ENCODE measurements at places on chromosomes 1 and 21.

DNA sequence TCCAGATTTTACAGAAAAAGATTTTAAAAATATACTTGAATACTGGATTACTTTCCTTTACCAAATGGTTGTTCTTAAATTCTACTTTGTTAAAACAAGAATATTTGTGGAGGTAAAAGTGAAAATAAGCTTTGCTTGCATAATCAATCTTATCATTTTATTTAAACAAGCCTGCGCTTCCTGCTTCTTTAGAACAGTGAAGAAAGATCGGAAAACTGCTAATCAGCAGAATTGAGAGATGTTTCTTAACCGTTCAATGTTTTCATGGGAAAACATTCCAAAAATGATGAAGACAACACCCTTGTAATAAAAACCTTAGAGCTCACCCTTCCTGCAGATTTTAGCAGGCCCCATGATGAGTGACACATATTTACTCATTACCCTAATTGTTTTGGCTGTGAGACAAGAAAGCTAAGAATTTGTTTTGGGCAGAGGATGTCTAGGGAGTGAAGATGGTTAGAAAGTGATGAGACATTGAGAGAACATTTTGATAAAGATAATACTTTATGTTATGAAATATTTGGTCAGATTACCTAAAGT is 72.6 kb downstream of the TPR start:
- peak; percentile 21 for DNase-seq

- no peak for DNase-seq
Measured at GRCh38 chr1:57471995-57472394, 48.1 kb upstream of the DAB1 start.

DNA sequence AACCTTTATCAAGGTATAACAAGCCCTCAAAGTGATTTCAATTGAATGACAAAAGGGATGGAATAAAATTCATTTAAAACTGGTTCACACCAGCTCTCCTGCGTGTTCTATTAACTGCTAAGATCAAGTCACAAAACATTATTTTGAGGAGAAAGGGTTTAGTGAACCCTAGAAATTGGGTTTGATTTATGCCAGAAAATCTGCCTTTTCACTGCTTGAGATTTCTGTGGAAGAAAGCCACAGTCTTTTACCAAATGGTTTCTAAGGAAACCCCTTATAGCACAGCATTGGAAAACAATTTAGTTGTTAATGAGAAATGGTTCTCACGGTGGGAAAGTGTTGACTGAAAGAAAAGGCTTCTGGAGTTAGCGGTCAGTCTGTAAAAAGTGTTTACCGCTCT is 43.6 kb upstream of the DPH5 start:
- no peak for DNase-seq

- no peak for DNase-seq
Measured at GRCh38 chr1:169368406-169368769, 393 bp downstream of the BLZF1 start.

DNA sequence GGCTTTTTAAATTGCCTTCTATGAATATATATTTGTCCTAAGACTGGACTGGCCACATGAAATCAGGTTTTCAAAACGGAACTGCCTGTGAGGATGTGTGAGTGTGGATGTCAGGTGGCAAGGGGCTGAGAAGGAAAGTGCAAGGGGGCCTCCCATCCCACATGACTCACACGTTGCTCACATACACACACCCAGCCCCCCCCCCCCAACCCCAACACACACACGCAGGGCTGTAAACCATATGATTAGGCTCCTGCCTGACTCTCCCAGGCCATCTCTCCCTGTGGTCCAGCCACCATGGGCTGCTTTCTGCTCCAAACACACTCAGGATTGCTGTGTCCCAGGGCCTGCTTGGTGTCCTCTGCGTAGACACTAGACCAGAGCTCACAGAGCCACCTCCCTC is 22.4 kb downstream of the DEGS1 start:
- peak; percentile 65 for DNase-seq

DNA sequence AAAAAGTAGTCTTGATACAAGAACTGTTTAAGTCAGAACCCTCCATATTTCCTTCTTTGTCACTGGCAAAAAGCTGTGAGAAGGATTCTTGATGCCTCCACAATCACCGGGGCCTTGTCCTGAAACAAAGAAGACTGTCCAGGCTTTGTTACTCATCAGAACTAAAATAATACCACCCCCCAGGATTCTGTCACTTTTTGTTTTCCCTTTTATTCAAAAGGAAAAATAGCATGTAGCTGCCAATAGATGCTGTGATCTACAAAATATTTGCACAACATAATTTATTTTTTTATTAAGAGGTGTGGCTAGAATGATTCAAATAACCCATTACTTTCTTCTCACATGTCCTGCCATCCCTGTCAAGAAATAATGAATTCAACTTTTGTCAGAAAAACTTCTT is 173.7 kb downstream of the LYPLAL1 start:
- DNase-seq: peak; percentile 7

DNA sequence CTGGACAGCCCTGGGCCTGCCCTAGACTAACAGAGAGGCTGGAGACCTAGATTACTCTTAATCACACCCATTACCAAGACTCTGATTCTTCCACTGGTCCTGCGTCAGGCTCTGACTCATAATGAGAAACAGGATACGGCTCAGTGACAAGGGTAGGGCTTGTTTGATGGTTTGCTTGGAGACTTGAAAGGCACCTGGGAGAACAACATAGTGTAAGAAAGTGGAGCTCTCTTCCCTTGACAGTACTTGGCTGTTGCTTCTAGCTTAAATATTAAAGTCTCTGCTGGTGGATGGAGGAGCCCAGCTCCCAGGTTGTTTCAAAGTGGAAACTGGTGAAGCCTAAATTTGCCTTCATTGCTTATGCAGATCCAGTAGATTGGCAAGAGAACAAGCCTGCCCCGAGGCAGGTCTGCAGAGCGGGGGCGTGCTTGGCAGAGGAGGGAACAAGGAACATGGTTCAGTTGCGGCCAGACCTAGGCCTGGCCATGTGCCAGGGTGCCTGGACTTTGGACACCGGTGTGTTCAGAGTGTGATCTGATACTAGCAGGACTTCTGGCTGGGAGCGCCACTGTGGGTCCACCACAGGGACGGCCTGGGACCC is 480.6 kb downstream of the CAMTA1 start:
- peak; percentile 81 for DNase-seq

- DNase-seq: no peak
Measured at GRCh38 chr21:34073749-34074282, 438 bp downstream of the MRPS6 start.

DNA sequence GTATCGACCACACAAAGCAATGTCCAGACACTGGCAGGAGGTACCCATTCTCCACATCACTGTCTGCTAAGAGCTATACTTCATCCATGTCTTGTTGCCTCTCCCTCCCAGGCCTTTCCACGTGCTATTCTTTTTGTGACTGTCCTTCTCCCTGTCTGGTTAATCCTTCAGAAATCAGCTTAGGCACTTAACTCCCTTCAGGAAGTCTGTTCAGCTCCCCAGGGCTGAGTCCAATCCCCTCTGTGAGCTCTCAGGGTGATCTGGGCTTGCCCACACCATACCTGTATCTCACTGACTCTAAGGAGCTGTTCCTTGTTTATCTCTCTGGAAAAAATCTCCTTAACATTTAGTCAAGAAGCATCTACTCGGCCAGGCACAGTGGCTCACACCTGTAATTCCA is 69.4 kb downstream of the NID1 start:
- DNase-seq: no peak

GRCh38 chr1:106224426-106224825 is 832.0 kb upstream of the PRMT6 start:
- no peak for DNase-seq

GRCh38 chr1:115874904-115875303 is 34.0 kb upstream of the NHLH2 start:
- peak; percentile 22 for DNase-seq

- DNase-seq: peak; percentile 36
Measured at GRCh38 chr1:7899741-7900140, 40.9 kb downstream of the TNFRSF9 start.

DNA sequence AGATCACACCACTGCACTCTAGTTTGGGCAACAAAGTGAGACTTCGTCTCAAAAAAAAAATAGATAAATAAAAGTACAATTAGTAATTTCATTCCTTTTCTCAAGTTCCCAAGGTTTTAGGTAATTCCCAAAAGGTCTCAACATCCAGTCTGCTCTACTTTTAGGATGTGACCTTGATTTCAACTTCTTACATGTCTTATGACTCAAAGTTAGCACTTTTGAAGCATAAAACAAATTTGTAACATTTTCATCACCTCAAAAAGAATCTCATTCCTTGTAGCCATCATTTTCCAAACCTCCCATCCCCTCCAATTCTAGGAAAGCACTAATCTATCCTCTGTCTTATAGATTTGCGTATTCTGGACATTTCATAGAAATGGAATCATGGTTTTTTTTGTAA is 32.2 kb downstream of the SNX27 start:
- DNase-seq: no peak

DNA sequence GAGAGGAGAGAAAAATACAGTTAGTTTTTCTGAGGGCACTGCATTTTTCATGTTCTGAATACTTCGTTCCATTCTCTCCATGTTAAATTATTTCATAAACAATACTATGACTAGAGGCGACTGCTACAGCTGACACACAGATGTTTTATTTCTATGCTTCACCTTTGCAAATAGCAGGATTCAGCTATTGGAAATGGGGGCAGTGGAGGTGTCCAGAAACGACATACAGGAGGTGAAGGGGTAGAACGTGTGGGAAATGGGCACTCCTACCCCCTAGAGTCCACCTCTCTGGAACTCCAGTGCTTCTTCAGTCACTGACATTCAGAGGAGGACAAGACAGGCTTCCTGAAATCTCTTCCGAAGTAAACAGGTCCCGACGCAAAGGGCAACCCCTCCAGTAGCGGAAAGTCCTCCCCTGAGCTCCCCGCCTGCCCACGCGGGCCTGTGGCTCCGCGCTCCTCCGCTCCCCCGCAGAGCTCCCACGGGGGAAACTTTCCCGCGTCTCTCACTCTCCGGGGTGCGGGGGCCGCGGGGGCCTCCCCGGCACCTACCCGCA is 480 bp downstream of the DPYD start:
- no peak for DNase-seq

- no peak for DNase-seq
Measured at GRCh38 chr1:168732736-168733135, 3.7 kb upstream of the DPT start.

DNA sequence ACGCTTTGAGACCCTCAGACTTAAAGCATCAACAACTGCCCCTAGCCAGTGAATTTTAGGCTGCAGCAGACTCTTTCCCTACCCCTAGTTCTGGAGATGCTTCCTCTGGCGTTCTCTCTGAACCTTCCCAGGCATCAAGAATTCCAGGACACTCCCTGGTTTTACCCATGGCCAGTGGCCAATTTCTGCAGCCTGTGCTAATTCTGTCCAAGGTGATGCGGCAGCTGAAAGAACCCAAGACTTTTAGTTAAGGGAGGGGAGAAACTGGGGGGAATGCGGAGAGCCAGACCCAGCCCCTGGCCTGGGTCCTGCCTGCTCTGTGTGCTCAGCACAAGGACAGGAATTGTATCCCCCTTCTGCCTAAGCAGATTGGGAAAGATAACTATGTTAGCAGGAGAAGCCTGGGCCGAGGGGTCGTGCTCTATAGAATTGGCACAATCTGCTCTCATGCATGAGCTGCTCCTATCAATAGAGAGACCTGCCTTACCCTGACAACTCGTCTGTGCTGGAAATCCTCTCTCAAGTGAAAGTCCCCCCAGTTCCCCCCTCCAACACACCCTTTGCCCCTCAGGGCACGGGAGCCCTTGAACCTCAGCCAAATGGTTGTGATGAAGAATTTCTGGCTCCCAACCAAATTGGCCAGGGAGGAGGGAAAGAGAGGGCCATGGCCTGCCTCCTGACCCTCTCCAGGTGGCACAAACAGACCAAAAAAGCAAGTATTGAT is 5.4 kb upstream of the GJA8 start:
- no peak for DNase-seq

GRCh38 chr1:80457409-80457808 is 1343.3 kb upstream of the ADGRL2 start:
- no peak for DNase-seq

- no peak for DNase-seq
Measured at GRCh38 chr1:34907487-34908090, 21.9 kb downstream of the DLGAP3 start.

GRCh38 chr21:15614766-15615165 is 115.0 kb upstream of the USP25 start:
- DNase-seq: no peak

GRCh38 chr1:27668808-27669723 is 2.9 kb downstream of the IFI6 start:
- no peak for DNase-seq

- peak; percentile 75 for DNase-seq
Measured at GRCh38 chr1:40939320-40940059, 40.0 kb upstream of the CTPS1 start.

- no peak for DNase-seq
Measured at GRCh38 chr21:42235593-42235992, 16.7 kb downstream of the ABCG1 start.

- no peak for DNase-seq
Measured at GRCh38 chr1:66251546-66251945, 282.4 kb upstream of the SGIP1 start.

DNA sequence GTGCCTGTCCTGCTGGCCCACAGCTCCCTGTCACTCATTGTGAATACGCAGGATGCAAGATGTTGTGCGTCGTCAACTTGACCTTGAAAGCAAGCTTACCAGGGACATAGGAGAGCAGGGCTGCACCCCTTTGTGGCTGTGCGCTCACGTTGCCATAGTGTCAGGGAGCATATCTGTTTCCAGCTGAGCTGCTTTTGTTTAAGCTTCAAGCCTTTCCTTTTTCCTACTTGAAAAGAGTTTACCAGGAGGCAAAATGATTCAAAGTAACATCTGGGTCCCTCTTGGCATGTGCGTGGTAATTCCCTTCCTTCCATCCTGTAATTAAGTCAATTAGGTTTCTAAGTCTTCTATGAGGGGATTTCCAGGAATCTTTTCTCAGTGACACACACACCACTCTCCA is 537.1 kb downstream of the AJAP1 start:
- DNase-seq: no peak

DNA sequence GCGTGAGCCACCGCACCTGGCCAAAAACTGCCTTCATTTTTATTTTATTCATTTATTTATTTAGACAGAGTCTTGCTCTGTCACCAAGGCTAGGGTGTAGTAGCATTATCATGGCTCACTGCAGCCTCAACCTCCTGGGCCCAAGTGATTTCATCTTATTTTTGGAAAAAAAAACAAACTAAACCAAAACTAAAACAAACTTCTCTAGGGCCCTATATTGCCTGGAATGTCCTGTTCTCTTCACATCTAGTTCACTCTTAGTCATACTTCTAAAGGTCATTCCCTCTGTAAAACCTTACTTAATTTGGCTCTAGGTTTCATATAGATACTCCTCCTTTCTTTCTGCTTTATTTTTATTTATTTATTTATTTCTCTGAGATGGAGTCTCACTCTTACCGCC is 15.6 kb downstream of the RPS27 start:
- peak; percentile 57 for DNase-seq

DNA sequence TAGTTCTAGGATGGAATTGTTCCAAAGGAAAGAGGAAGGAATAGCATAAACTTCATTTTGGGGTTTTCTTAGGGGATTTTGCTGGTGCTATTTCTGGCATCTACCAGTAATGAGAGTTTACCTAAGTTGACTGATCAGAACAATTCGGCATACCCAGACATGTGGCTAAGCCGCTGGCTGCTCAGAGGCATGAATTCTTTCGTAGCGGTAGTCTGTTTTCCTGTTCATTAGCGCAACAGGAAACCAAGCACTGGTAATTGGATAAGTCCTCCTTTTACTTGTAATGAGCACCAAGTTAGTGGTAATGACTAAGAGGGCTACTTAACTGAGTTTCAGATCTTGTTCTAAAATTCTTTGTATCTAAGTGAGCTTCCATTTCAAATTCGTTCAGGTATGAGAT is 38.6 kb downstream of the C21orf91 start:
- no peak for DNase-seq

GRCh38 chr1:243287123-243287460 is 31.3 kb downstream of the SDCCAG8 start:
- DNase-seq: peak; percentile 28

All from stromal cell of bone marrow (primary cell).